ENCODE measurements at places on chromosomes 4 and X.
A peak's percentile ranks its signal among the peaks of the same experiment; 100 is the strongest.

DNA sequence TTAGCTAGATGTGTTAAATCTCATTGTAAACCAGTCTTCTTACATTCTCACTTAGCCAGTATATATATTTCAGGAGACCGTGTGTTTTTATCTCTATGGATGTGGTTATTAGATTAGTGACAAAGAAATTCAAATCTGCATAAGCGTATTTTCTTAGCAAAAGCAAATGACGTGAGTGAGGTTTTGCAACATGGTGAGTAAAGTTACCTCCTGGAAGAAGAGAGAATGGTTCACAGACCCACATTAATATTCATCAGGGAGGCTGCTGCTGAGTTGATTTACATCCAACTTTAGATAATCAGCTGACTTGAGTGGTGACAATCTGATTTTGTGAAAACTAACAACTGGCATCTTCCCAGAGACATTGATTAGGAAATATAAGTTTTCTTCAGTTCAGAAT, 589.9 kb upstream of the GALNT7 start:
- no peak for DNase-seq

DNA sequence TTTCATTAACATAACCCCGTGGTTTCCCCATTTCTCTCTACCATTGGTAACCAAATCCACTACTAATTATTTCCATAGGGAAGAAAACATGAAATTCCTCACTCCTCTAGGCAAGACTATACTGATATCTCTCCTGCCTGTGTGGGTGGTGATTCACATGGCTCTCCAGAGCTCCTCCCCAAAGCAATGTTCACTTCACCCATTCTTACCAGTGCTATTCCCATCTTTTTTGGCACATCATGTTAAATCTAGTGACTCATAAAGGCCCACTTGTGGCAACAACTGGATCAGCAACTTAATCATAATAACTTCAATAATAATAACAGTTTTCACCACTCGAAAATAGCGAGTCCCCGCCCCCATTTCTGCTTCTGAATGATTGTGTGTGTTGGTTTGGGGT, 6.1 kb upstream of the HCCS start:
- DNase-seq: no peak

- no peak for DNase-seq
Observed at GRCh38 chr4:113050837-113051236, 1.4 kb downstream of the ANK2 start.

- no peak for DNase-seq
Observed at GRCh38 chrX:65697211-65697641, 29.8 kb downstream of the MSN start.

- DNase-seq: no peak
Observed at GRCh38 chr4:2047781-2048581, 11.1 kb upstream of the NAT8L start.

DNA sequence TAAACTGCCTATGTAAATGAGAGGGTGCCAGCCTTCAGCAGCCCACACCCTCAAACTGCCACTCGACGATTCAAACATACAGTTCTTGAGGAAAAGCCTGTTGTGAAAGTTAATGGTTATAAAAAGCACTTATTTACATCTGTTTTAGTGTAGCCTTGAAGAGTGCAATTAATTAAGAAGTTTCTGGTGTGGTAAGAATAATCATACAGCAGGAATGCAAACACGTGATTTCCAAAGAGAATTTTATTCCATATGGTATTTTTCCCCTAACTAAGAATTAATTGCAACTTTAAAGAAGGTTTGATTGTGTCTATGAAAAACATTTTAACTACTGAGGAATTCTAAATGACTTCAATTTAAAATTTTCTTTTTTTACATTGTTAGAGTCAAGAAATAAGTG, 176.3 kb upstream of the PITX2 start:
- no peak for DNase-seq

- no peak for DNase-seq
Observed at GRCh38 chr4:24979554-24979953, 51.2 kb downstream of the LGI2 start.

GRCh38 chr4:73869130-73870055, at the start of gene CXCL1:
CXCL1 (plus strand) TSS chr4:73869393; CDS start chr4:73869471, 78 bp downstream.
- no peak for DNase-seq

GRCh38 chr4:8664031-8664805, 71.7 kb downstream of the CPZ start:
- DNase-seq: no peak

GRCh38 chr4:142044271-142044670, 407.9 kb downstream of the IL15 start:
- no peak for DNase-seq

DNA sequence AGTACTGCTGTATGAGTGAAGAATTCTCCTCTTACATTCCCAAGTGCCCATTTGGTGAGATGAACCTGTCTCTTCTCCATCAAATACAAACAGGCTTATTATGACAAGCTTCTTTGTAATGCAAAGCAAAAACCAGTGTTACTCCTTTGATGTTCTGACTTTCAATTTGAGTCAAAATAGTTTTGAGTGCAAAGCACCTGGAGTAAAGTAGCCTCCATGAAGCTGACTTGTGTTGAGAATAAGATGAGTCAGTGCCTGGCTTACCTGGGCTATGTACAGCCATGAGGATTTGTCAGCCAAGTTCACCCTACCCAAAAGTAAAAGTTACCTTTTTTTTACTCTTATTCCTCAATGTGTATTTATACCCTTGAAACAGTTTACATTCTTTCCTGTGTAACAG, 132.5 kb upstream of the FMR1 start:
- DNase-seq: no peak

DNA sequence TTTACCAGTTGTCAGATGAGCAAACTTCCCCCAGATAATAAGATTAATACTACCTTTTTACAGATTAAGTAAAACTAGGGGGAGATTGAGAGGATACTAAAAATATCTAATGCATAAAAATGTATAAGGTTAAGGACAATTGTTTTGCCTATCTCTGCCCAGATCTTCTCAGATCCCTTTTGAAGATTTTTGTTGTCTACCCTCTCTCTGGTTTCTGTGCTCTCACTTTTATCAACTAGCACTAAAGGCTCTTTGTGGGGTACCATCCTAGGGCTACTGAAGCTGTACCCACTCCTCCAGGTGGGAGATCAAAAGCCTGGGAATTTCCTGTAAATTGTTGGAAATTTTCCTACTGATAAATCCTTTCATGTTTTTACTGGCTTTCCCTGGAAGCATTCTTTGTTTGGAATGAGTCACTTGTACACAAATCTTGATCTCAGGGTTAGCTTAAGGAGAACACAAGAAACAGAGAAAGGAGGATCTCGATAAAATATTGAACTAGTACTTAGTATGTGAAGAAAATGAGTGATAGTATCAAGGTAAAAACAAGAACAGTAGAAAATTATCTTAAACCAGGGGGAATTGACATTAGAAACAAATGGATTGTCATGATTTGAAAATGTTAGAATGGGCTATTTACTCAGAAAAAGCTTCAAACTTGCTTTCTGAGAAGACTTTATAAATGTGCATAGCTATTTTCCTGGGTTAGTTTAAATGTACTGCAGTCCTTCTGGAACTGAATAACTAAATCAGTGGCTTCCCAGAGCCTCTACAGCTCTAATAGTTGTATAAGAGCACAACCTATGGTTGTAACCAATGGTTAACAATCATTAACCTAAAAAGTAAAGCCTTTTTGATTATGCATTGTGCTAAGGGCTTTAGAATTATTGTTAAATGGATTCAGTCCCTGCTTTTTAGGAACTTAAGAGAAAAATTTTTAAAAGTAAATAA, 679.9 kb upstream of the MAGEB2 start:
- DNase-seq: no peak

DNA sequence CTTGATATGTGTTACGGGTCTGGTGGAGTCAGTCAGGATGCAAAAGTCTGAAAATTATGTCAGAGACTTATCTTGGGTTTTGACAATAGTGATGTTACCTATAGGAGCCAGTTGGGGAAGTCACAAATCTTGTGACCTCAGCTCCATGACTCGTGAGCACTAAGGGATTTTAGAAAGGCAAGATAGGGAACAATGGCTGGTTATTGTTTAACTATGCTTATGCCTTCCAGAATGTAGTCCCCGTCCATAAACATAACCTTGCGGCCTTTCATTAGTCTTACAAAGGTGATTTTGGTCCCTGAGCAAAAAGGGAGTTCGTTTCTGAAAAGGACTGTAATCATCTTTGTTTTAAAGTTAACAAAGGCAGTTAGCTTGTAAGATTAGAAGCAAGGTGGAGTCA, 23.9 kb upstream of the GATB start:
- no peak for DNase-seq

DNA sequence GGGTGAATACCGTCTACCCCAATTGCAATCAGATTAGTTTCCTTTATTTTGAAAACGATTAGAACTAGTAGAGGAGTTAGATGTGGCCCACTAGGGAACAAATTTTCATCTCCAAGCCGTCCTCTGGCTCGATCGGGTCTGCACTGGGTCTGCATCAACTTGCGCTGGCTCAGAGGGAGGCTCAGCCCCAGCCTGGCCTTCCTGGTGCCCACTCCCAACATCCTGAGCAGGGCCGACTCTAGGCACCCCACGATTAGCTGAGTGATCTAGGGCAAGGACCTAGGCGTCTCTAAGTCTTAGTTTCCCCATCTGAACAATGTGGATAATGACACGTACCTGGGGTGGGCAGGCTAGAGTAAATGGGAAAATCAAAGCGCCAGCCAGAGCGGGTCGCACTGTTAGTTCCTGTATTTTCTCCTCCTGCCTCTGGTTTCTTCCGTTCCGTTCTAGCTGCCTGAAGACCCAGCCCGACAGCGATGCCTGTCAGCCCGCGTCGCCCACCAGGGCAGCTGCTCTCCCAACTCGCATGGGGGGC, 7.7 kb upstream of the HAND2 start:
- no peak for DNase-seq

DNA sequence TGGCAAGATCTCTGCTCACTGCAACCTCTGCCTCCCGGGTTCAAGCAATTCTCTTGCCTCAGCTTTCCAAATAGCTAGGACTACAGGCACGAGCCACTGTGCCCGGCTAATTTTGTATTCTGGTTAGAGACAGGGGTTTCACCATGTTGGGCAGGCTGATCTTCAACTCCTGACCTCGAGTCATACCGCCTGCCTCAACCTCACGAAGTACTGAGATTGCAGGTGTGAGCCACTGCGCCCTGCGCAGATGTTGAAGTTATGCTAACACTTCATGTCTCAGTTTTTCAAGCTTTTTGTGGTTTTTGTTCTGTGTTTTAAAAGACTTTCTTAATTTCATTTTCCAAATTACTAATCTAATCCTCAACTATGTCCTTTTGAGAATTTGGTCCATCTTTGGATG, 154.4 kb upstream of the TLL1 start:
- DNase-seq: no peak

GRCh38 chr4:152422817-152423320, 113.0 kb downstream of the FBXW7 start:
- DNase-seq: no peak

GRCh38 chr4:183808097-183808456, 97.0 kb upstream of the STOX2 start:
- DNase-seq: no peak

DNA sequence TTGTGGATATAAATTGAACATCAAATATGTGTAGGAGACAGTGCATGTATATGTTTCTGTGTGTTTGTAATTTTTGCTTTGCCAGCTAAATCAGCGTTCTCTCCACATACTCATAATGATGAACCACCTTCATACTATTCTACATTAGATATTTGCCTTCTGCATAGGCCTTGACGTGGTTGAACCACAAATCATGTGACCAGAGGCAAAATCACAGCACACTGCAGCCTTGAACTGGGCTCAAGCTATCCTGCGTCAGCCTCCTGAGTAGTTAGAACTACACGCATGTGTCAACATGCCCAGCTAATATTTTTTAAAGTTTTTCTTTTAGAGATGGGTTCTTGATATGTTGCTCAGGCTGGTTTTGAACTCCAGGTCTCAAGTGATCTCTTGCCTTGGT, 9.5 kb downstream of the UBQLN2 start:
- peak; percentile 29 for DNase-seq

GRCh38 chr4:26583538-26583864, 383 bp upstream of the TBC1D19 start:
- no peak for DNase-seq

DNA sequence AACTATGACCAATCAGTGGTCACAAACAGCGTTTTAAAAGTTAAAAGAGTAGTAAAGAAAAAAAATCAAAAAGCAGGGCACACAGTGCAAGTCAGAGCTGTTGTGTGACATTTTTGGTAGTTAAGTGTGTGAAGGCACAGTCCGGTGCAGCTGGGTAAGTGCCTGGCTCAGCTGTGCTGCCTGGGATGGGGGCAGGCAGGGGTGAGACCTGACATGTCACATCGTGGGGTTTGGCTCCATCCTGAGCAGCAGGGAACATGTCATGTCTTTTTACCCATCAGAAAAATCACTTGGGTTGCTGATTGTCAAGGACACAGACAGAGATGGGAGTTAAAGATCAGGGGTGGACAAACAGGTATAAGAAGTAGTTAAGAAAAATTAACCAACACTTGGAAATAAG, 125.1 kb downstream of the NSUN7 start:
- no peak for DNase-seq

- no peak for DNase-seq
Observed at GRCh38 chr4:107094332-107094731, 58.2 kb upstream of the DKK2 start.

DNA sequence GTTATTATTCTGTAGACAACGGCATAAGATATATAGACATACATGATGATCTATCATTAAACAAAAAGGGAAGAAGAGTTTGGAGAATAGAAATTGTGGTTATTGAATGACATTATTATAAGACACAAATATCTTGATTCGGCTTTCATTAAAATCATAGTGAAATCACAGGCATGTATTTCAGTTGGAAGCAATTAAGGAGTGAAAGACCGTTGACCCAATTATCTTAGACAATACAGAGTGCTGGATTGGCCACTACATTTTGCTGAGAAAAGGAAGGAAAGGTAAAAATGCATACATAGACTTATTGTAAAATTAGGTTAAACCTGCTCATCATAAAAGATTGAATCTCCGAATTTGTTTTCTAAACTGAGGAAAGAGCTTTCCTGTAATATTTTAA, 209.8 kb downstream of the KCNIP4 start:
- DNase-seq: no peak

DNA sequence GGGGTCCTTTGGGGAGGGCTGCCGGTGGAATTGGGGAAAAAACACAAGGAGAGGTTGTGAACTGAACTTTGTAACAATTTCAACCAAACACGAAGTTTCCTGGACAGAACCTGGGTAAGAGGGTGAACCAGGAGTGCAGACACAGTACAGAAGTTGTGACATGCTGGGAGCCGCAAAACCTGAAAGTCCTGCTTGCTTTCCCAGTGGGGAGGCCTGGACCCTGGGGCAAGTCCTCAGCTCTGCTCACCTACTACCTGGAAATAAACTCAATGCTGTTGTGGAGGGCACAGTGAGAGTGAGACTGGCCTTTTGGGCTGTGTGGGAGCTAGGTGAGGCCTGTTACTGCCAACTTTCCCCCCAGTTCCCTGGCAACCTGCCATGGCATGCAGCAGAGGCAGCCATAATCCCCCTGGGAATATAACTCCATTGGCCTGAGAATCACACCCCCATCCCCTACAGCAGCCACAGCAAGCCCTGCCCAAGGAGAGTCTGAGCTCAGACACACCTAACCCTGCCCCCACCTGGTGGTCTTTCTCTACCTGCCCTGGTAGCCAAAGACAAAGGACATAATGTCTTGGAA, 162.8 kb downstream of the THOC2 start:
- DNase-seq: no peak

- DNase-seq: no peak
Observed at GRCh38 chr4:13331827-13332226, 152.3 kb downstream of the RAB28 start.

GRCh38 chrX:11553594-11553993, 112.1 kb downstream of the ARHGAP6 start:
- no peak for DNase-seq

Data from activated CD8-positive, alpha-beta T cell treated with anti-CD3 and anti-CD28 coated beads for 36 hours (primary cell).